ENCODE measurements at places on chromosomes 2 and 18.
A peak's percentile ranks its signal among the peaks of the same experiment; 100 is the strongest.

DNA sequence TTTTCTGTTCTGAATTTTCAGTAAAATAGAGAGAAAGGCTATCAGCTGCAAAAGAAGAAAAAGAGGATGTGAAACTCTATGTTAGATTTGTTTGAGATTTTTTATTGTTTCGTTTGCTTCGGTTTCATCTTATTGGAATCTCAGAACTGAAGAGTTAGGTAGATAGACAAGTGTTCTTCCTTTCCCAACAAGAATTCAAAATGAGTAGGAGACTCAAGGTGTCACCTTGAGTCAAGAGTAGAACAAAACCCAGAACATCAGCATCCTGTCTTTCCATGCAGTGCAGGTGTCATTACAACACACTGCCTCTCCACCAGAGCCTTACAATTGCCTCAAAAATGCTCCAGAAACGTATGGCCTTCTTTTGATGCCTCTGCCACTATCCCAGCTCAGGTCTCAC lies 21.1 kb downstream of the NBAS start:
- no peak for DNase-seq

GRCh38 chr2:7029291-7030059 lies 112.3 kb downstream of the RNF144A start:
- no peak for DNase-seq

GRCh38 chr18:60047556-60047955 lies 147.8 kb downstream of the PMAIP1 start:
- DNase-seq: no peak

GRCh38 chr18:75785206-75785605 lies 357.7 kb upstream of the SMIM21 start:
- DNase-seq: no peak

- no peak for DNase-seq
Observed at GRCh38 chr2:30625276-30625675, 178.2 kb downstream of the LCLAT1 start.

GRCh38 chr18:80247393-80247841 lies at the start of gene PARD6G:
PARD6G (minus strand) TSS chr18:80247514; CDS start chr18:80247348, 166 bp downstream.
- DNase-seq: peak; percentile 51

DNA sequence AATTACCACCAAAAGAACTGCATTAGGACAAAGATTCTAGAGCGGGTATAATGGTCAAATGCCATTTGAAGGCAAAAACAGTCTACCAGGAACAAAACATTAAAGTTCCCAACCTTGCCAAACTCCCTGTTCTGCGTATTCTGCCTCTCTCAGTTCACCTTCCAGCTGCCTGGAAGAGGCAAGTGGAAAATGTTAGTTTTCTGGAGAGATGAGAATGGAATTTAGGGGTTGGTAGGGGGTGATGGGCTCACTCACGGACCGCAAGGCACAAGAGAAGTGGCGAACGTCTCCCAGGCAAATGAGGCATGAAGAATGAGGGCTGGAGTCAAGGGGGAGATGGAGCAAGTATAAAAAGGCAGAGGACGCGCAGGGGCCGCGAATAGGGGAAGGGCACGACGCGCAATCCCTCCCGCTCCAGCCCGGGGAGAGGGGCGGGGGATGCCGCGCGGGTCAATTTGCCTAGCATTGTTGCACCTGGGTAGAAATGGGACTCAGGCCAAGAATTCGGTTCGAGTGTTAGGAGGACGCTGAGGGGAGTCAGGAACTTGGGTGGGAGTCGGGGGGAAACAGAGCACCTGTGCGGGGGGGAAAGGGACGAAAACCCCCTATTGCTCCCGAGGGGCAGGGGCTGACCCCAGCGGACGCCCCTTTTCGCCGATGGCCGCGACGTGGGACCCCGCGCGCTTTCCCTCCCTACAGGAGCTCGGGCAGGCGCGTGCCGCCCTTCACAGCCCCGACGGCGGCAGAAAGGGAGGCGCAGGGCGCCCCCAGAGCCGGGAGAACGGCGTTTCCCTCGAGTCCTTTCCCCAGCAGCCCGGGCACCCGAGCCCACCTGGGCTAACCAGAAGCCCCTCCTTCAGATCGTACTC lies 573 bp downstream of the PAIP2B start:
- no peak for DNase-seq

DNA sequence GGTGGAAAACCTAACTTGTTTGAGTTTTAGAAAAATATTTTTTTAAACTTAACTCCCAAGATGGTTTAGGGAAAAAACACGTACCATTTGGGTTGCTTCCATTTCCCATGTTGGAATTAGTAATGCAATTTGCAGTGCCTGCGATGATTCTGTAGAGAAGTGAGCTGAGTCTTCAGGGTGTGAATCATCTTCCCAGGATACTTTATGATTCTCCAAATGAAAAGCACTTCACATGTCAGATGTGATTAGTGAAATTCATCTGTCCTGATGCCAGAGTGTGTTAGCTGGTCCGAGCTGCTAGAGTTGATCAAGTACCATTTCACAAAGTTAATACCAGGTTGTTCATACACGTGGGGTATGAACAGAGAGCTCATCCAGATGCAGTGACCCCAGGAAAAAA lies 59.1 kb downstream of the ACOXL start:
- DNase-seq: no peak
